Aortic smooth muscle cell (primary cell): ENCODE measurements at places on chromosomes 7 and 10. TPM values are rescaled to one million over a fixed set of nuclear protein-coding genes. Genes with fewer than 3 reads are reported as not detected.

The EIF4H gene
- total RNA-seq: 295 and 314 TPM in 2 replicates

The ELFN1 gene
- under 0.01 and 0.06 TPM in 2 replicates for total RNA-seq

The MSS51 gene
- 1.1 and 1.2 TPM in 2 replicates for total RNA-seq

The PAX4 gene
- total RNA-seq: not detected in 2 replicates

The AUTS2 gene
- 2.4 and 4.6 TPM in 2 replicates for total RNA-seq

The PLAU gene
- total RNA-seq: 37.4 and 45.2 TPM in 2 replicates

The IKZF1 gene
- total RNA-seq: not detected in 2 replicates

The POT1 gene
- 29.0 and 34.9 TPM in 2 replicates for total RNA-seq

The CLDN12 gene
- total RNA-seq: 35.5 and 40.7 TPM in 2 replicates

The INHBA gene
- total RNA-seq: 34.7 and 58.7 TPM in 2 replicates

The TAS2R41 gene
- total RNA-seq: not detected in 2 replicates

The CALHM2 gene
- 30.1 and 38.6 TPM in 2 replicates for total RNA-seq

The DPYSL4 gene
- 2.6 and 4.6 TPM in 2 replicates for total RNA-seq

The C10orf62 gene
- 0.12 and 0.13 TPM in 2 replicates for total RNA-seq

The SLC26A5 gene
- total RNA-seq: not detected in 2 replicates

The GSTO1 gene
- 230 and 354 TPM in 2 replicates for total RNA-seq

The AGR3 gene
- not detected in 2 replicates for total RNA-seq

The NODAL gene
- total RNA-seq: not detected in 2 replicates

The ARHGEF5 gene
- total RNA-seq: 2.0 TPM in 2 replicates

The HOXA7 gene
- total RNA-seq: not detected in 2 replicates

The SPDYE8 gene
- total RNA-seq: not detected in 2 replicates

The ERVW-1 gene
- not detected in 2 replicates for total RNA-seq

The VSIR gene
- 16.2 and 19.6 TPM in 2 replicates for total RNA-seq

The LIPF gene
- not detected in 2 replicates for total RNA-seq

The ASIC3 gene
- 0.06 TPM in 1 of 2 replicates, not detected in the other for total RNA-seq

The GPRIN2 gene
- total RNA-seq: not detected in 2 replicates

The MAGI2 gene
- 4.6 and 10.3 TPM in 2 replicates for total RNA-seq

The LRRC18 gene
- total RNA-seq: not detected in 2 replicates

The SLC16A9 gene
- total RNA-seq: 4.9 and 5.0 TPM in 2 replicates

The HERC4 gene
- total RNA-seq: 95.1 and 134 TPM in 2 replicates

The DLX5 gene
- not detected in 2 replicates for total RNA-seq

The OR2A1 gene
- total RNA-seq: under 0.01 and 0.19 TPM in 2 replicates

The AKR1C2 gene
- total RNA-seq: 30.5 and 71.3 TPM in 2 replicates

The ZNF138 gene
- 3.2 TPM in 2 replicates for total RNA-seq

The PLXDC2 gene
- 12.8 and 51.4 TPM in 2 replicates for total RNA-seq

The CFAP43 gene
- 0.31 and 0.53 TPM in 2 replicates for total RNA-seq

The BPGM gene
- total RNA-seq: 46.6 and 48.4 TPM in 2 replicates

The IDI2 gene
- total RNA-seq: not detected in 2 replicates

The GCC1 gene
- 17.4 and 19.3 TPM in 2 replicates for total RNA-seq

The BAMBI gene
- total RNA-seq: 6.1 and 7.3 TPM in 2 replicates

The UTF1 gene
- not detected in 2 replicates for total RNA-seq

The PPP1R3C gene
- 92.1 and 124 TPM in 2 replicates for total RNA-seq

The C10orf105 gene
- total RNA-seq: under 0.01 TPM in 1 of 2 replicates, not detected in the other

The KLLN gene
- total RNA-seq: 0.40 and 0.56 TPM in 2 replicates

The CLDN15 gene
- 1.4 and 1.8 TPM in 2 replicates for total RNA-seq

The CRYGN gene
- total RNA-seq: 0.12 and 0.13 TPM in 2 replicates
